Naive thymus-derived CD4-positive, alpha-beta T cell (primary cell): ENCODE measurements at places on chromosomes 7 and 10.

GRCh38 chr7:4820405-4820966 lies 41.3 kb downstream of the PAPOLB start:
- DNase-seq = no peak

GRCh38 chr10:4704034-4704545 lies 121.9 kb upstream of the AKR1E2 start:
- DNase-seq = no peak

DNA sequence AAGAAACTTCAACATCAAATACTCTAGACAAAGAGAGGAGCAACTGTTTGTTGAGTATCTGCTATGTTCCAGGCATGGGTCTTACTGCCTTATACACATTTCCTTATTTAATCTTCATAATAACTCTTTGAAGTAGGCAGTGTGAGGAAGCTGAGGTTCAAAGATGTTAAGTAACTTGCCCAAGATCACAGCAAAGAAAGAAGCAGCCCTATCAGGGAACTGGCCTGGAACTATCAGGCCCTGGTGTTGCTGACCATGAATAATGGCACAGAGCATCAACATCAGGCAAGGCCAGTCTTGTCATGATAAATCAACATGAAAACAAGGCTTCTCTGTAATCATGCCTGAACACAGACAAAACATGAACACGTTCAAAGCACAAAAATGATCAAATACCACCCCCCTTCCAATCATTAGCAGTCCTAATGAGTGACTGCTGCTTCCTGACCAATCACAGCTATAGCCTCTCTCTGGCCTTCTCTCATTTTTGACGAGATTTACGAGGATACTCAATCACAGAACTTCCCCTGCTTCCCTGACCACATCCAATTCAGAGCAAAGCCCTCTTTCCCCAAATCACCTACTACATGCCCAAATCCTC lies 2.3 kb downstream of the GSDME start:
- no peak for DNase-seq

GRCh38 chr7:45921699-45922519 lies 837 bp upstream of the IGFBP3 start:
- DNase-seq = no peak

DNA sequence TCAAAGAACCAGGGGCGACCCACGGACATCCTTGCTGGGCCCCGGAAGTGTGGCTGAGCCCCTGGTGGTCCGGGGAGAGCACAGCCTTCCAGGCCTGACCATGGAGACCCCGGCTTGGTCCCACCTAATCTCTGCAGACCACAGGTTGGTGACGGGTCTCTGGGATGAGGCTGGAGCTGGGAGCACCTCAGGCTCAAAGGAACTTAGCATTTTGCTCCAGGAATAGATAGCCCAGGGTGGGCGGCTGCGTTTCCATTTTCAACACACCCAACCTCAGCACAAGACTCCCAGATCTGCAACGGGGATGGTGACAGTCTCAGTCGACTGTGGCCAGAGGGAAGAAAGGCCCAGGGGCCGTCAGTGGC lies 58.5 kb downstream of the FOXL3 start:
- no peak for DNase-seq

- DNase-seq = no peak
Observed at GRCh38 chr7:139071680-139072079, 35.8 kb upstream of the ZC3HAV1L start.

GRCh38 chr7:43302211-43302711 lies 189.8 kb downstream of the HECW1 start:
- DNase-seq = no peak

- no peak for DNase-seq
Observed at GRCh38 chr7:138974675-138975292, 6.4 kb downstream of the KIAA1549 start.

DNA sequence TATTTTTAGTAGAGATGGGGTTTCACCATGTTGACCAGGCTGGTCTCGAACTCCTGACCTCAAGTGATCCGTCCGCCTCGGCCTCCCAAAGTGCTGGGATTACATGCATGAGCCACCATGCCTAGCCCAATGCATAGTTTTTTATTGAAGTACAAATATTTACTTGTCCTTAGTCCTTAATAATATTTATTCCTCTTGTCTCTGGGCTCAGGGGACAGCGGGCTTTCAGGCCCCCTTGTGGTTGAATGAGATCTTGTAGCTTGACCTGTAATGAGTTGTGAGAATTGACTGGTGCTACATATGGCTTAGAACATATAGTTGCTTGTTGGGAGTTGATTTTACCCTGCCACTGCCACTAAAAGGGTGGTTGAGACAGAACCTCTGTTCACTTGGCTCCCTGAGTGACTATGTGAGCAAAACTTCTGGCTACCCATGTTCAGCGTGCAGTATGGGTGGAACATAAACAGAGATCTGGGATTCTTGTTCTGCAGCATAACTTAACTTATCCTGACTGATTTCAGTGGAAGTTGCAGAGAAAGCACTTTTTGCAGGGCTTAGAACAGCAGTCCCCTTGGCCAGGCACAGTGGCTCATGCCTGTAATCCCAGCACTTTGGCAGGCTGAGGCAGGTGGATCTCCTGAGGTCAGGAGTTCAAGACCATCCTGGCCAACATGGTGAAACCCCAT lies 14.9 kb downstream of the CCL26 start:
- DNase-seq = no peak

GRCh38 chr7:84913731-84914130 lies 273.1 kb downstream of the SEMA3D start:
- DNase-seq = no peak

GRCh38 chr7:18166002-18166401 lies 138.4 kb upstream of the PRPS1L1 start:
- DNase-seq = no peak

DNA sequence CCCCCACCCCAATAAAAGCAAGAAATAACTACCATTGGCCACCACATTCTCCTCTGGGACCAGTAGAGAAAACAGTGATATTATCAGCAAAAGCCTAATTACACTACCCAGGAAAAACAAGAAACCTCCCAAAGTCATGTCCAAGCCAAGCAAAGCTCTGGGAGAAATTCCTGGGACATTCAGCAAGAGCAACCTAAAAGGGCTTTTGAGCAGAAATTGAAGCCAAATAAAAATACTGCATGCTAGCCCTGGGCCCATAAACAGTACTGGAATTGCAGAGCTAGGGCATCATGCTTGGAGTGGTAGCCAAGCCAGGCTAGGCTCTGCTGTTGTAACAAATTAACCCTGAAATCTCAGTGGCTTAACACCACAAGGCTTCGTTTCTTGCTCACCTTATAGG lies 347.9 kb downstream of the LRMDA start:
- DNase-seq = no peak

- DNase-seq = peak; percentile 15
Observed at GRCh38 chr10:70405037-70405824, 1.3 kb downstream of the EIF4EBP2 start.

GRCh38 chr7:27967639-27968038 lies 213.0 kb downstream of the JAZF1 start:
- no peak for DNase-seq

- no peak for DNase-seq
Observed at GRCh38 chr10:112412696-112413095, 34.0 kb downstream of the ZDHHC6 start.

- no peak for DNase-seq
Observed at GRCh38 chr10:118903251-118903650, 126.3 kb upstream of the NANOS1 start.

DNA sequence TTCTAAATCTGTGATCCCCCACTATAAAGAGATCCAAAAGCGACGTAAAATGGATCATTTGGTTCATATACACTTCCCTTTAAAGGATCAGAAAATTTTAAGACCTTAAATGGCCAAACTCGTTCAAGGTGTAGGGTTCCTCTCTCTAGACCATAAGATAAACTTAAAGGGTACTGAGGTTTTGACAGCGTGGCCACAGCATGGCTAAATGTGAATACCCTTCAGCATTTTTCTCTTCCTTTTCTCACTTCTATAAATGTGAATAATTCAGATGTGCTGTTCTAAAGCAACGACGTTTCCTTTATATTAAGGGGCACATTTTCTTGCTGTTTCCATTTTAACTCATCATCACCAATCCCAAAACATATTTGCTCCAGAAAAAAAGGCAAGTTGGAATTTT lies 5.2 kb downstream of the ZCWPW1 start:
- DNase-seq = no peak

GRCh38 chr10:48511875-48512231 lies 93.0 kb downstream of the ARHGAP22 start:
- DNase-seq = no peak

DNA sequence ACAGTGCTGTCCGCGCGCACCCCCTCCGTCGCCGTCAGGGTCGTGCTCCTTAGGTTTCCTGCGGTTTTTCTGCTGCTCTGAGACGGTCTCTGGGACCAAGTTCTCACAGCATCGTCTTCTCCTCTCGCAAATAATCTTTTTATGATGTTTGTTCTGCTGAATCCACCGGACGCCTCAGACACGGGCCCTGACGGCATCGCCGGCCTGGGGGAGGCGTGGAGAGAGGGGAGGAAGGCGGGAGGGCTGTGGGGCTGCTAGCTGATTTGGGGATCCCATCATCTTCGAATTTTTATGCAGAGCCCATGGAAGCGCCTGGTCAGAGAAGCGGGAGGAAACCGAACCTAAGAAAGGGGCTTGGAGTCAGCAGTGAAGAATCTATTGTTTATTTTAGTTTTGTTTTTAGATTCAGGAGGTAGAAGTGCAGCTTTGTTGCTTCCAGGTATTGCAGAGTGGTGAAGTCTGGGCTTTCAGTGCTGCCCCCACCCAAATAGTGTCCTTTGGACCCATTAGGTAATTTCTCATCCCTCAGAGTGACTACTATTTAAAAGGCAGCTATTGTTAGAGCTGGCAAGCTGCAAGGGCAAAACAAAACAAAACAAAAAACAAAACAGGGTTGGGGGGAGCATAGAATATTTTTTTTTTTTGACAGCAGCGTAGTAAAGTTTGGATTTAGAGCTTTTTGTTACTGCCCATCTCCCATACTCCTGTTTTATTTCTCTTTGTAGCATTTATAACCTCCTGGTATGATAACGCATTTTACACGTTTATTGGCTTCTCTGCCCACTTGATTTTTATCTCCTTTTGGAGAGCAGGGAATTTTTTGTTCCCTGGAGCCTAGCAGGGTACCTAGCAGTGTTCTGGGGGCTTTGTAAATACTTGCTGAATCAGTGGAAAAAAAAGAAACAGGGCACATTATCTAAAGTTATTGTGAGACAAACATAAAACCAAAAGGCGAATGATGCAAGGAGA lies 92.6 kb downstream of the SPAG6 start:
- DNase-seq = peak; percentile 48

- no peak for DNase-seq
Observed at GRCh38 chr7:101378751-101379174, 16.1 kb downstream of the COL26A1 start.

- no peak for DNase-seq
Observed at GRCh38 chr7:132154695-132155471, 421.4 kb downstream of the PLXNA4 start.

GRCh38 chr10:9670911-9671310 lies 1346.8 kb upstream of the CELF2 start:
- no peak for DNase-seq

DNA sequence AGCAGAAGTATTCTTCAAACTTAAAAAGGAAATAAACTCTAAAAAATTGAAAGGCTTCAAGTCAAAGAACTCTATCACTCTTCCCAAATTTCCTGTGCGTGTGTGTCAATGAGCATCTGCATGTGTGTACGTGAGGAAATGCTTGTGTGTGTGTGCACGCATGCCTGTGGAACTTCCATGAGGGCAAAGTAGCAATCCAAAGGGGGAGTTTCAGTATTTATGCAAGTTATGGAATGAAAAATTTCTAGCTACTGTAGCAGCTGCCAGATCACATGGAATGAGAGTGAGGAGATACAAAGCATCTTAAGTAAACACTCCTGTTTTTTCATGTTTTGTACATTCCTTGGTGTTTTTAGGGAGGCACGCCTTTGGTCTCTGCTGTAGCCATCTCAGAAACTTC lies 152.6 kb downstream of the RAPGEF5 start:
- no peak for DNase-seq

- no peak for DNase-seq
Observed at GRCh38 chr7:120138497-120138896, 134.5 kb upstream of the KCND2 start.

GRCh38 chr10:96745950-96746349 lies 25.6 kb upstream of the PIK3AP1 start:
- DNase-seq = no peak

GRCh38 chr10:93462371-93462770 lies 19.8 kb downstream of the MYOF start:
- DNase-seq = no peak

GRCh38 chr10:99276848-99277486 lies 41.3 kb upstream of the HPSE2 start:
- DNase-seq = no peak

- no peak for DNase-seq
Observed at GRCh38 chr10:82266438-82266837, 391.4 kb downstream of the NRG3 start.

- no peak for DNase-seq
Observed at GRCh38 chr10:114902151-114902550, 35.8 kb upstream of the TRUB1 start.

DNA sequence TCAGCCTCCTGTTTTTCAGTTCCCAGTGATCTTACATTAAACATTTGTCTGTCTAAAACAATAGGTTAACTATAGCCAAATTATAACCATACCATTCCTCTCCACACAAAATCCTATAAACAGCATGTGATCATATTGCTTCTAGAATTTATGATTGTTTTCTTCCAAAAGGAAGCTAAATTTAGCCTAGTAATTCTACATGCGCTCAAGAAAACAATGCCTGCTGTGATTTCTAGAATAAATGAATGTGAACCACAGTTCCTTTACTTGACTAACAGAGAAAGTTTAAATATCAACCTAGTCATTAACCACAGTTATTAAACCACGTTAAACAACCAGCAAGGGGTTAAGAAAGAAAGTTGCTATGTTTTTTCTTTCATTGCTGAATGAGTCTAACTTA lies 26.4 kb downstream of the MET start:
- no peak for DNase-seq

GRCh38 chr10:117112220-117112619 lies 25.9 kb downstream of the VAX1 start:
- DNase-seq = no peak

DNA sequence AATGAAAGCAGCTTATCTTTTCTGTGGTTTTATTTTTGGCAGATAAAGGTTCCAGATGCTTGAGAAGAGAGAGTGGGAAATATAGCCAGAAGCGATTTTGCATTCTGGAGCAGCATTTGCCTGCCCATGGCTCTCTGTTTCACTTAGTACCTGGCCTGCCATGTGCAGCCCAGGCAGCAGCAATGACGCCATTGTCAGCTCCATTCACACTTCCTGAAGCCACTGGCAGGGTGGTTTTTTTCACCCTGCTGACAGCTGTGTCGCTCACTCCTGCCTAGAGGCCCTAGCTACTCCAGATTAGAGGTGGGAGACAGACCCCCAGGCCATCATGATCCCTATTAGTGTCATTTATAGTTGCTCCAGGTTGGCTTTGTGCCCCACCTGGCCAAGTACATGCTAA lies 30.1 kb upstream of the NEUROD6 start:
- DNase-seq = no peak

- DNase-seq = no peak
Observed at GRCh38 chr10:87670586-87670985, 10.9 kb downstream of the PAPSS2 start.

DNA sequence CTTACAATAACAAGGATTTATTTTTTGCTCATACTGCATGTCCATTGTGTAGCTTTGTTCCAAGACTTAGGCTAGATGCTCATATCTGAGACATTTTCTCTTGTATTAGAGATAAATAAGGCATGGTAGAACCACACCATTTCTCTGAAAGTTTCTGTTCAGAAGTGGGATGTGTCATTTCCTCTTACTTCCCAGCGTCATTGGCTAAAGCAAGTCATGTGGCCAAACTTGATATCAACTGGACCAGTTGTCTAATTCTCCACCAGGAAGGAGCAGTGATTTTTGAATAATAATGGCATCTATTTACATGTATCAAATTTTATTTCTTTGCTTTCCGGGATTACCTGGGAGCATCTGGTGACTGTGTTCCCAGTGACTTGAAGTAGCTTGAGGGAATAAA lies 38.3 kb downstream of the AHCYL2 start:
- DNase-seq = no peak
